ENCODE measurements at places on chromosomes 1 and 21.

- no peak for DNase-seq
These were observed 42.5 kb upstream of the SLC19A1 start for GRCh38 chr21:45584786-45585185.

DNA sequence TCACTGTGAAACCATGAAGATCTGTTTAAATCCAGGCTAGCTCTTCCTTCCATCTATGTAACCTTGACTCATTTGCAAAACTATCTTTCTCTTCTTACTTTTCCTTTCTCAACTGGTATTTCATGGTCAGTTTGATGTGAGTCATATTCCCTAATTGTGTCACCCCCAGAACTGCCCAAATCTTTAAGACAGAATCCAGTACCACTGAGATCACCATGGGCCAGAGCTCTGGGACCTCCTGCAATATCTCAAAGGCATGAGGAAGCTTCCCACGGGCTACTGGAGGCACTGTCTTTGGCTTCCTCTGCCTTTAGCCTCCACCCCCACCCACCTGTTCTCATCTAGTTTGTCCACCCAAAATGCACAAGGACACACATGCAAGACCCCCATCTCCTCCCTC, 274.4 kb upstream of the FMN2 start:
- DNase-seq: no peak

GRCh38 chr1:54955359-54955758, 25.1 kb upstream of the TMEM61 start:
- no peak for DNase-seq

DNA sequence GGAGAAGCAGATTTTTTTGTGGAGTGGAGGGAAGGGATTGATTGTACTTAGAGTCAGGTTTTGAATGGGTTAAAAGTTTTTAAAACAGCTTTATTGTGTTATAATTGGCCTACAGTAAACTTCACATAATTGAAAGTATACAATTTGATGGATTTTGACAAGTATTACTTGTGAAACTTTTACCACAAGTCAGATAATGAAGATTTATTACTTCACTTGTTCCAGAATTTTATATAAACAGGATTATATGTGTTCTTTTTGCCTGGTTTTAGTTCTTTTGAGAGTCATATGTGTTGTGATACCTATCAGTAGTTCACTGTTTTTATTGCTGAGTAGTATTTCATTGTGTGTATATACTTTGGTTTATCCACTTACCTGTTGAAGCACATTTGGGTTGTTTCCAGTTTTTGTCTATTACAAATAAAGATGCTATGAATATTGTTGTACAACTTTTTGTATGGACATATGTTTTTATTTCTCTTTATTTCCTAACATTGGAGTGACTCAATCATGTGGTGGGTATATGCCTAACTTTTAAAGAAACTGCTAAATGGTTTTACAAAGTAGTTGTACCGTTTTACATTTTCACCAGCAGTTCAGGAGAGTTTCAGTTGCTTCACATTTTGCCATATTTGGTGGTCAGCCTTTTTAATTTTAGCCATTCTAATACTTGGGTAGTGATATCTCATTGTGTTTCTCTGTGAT, 71.0 kb downstream of the DYRK1A start:
- DNase-seq: no peak

DNA sequence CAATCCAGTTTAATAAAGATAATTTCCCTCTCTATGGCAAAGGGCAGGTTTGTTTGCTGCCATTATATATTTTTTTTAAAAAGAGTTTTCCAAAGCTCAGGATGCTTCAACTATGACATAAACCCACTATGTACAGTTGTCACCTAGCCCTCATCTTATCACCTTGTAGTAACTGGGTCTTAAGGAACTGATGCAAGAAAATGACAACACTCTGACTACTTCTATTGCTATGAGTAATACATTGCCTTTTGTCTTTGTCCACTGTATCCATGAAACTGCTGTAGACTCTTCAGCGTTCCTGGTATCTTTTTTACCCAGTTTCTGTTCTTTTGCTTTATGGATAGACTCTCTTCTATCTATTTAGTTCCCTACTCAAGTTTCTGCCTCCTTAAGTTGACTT, 586.5 kb downstream of the NEGR1 start:
- DNase-seq: no peak

Measured in NCI-H1930 (cell line).